ENCODE measurements at places on chromosomes 2 and 18.

GRCh38 chr2:134178138-134178877, 75.6 kb upstream of the MGAT5 start:
- no peak for DNase-seq

DNA sequence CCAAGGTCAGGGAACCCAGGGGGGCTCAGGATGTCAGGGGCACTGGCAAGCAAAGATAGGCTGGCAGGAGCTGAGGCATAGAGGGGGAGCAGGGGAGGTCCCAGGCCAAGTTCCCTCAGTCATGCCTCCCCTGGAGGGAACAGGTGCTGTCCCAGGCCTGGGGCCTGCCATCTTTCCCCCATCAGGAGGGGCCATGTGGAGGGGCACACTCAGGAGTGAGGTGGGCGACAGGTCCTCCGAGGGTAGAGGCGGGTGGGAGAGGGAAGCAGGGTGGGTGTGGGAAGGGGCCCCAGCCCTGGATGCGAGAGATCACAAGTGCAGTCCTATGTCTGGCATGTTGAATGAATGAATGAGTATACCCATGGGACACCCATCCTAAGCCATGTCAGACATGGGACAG, 127.7 kb upstream of the GLI2 start:
- no peak for DNase-seq

- no peak for DNase-seq
These were observed 6.8 kb downstream of the DNAJB2 start for GRCh38 chr2:219285894-219286425.

- DNase-seq: no peak
These were observed 90.5 kb upstream of the ITGB6 start for GRCh38 chr2:160290598-160290997.
